Pulmonary artery endothelial cell (primary cell): ENCODE measurements at places on chromosomes 6 and 20. TPM values are rescaled to one million over a fixed set of nuclear protein-coding genes. Genes with fewer than 3 reads are reported as not detected.

The RIPPLY2 gene
- under 0.01 TPM in 1 of 2 replicates, not detected in the other for total RNA-seq

The ESF1 gene
- 13.9 and 20.4 TPM in 2 replicates for total RNA-seq

The BMP2 gene
- 16.1 and 24.2 TPM in 2 replicates for total RNA-seq

The TSHZ2 gene
- total RNA-seq: not detected in 2 replicates

The ZBTB22 gene
- 14.3 and 16.4 TPM in 2 replicates for total RNA-seq
